SJCRH30 (cell line): ENCODE measurements at places on chromosomes 3 and 15. TPM values are rescaled to one million over a fixed set of nuclear protein-coding genes. Genes with fewer than 3 reads are reported as not detected.

Gene CD200R1
- total RNA-seq, result 0.08 and 0.15 TPM in 2 replicates

GRCh38 chr3:112382543-112383160 is 49.7 kb downstream of the CD200 start:
- no peak for DNase-seq

- no peak for DNase-seq
Observed at GRCh38 chr15:85623315-85624049, 171.2 kb downstream of the KLHL25 start.

DNA sequence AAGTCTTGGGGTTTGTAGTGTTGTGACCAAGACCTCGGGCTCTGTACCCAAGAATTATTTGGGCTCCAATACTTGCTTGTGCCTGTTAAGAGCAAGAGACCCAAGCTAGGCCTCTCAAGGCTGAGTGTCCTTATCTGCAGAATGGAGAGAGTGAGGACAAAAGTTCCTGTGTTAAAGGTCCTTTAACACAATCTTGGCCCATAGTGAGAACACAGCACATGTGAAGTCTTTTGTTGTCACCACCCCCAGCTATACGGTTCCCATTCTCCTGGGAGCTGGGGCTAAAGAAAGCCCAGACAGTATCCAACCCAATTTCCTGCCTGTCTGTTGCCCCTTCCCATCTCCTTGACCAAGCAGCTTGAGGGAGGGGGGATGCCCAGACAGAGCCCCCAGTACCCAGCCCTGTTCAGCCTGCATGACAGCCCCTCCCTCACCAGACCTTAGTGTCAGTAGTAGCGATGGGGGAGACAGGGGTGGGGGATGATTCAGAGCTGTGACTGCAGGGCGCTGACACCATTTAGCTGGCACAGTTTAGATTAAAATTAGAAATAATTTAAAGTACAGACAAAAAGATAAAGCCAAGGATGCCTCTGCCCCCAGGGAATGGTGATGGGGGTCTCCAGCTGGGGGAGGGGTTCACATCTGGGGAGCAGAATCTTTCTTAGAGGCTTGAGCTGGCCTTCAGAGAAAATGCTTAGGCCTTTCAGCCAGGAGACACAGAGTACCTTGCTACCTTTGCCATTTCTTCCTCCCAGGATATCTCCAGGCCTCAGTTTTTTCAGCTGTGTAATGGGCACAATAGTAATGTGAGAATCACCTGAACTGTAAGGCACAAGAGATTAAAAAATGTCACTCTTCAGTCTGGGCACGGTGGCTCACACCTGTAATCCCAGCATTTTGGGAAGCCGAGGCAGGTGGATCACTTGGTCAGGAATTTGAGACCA is 2.7 kb downstream of the PRKCD start:
- DNase-seq, result no peak

DNA sequence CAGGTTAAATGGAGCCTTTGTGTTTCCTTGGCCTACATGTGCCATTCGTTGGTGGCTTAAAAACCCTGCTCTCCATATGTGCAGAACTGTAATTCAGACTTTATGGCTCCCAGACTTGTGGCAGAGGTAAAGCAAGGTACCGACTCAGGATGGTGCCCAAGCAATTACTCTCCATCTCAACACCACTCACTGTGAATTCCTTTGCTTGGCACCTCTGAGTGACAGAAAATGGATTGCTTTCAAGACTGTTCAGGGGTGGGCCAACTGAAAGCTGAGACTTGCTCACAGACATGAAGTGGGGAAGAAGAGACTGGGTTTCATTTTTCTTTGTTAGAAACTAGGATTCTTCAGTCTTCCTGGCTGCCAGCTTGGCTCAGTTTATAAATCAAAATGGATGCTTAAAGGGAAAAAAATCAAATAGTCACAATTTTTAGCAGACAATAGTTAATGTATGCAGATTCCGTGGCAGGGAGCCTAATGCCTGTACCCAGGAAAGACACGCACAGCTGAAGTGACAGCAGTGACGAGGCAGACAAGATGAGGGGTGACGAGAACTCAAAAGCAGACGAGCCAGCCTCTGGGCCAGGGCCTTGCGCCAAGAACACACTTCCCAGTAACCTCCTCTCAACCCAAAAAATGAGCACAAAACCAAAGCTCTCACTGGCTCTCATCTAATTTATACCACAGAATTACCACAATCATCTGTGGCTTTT is 207.9 kb upstream of the SLC2A2 start:
- no peak for DNase-seq

DNA sequence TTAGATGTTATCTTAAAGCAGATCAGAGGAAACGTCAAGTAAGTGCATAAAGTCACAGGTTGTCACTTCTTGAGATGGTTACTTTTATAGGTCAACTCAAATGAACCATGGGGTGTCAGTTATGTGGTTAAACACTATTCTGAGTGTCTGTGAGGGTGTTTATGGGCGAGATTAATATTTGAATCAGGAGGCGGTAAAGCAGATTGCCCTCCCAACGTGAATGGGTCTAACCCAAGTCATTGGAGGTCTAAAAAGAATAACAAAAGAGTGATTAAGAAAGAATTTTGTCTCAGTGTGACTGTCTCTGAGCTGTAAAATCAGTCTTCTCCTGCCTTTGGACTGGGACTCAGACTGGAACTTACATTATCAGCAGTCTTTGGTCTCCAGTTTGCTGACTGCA is 977.5 kb downstream of the NAALADL2 start:
- DNase-seq, result no peak

GRCh38 chr3:124592658-124593441 is 137.4 kb upstream of the UMPS start:
- DNase-seq, result no peak

Gene CERS3
- total RNA-seq, result 0.05 and 0.16 TPM in 2 replicates

DNA sequence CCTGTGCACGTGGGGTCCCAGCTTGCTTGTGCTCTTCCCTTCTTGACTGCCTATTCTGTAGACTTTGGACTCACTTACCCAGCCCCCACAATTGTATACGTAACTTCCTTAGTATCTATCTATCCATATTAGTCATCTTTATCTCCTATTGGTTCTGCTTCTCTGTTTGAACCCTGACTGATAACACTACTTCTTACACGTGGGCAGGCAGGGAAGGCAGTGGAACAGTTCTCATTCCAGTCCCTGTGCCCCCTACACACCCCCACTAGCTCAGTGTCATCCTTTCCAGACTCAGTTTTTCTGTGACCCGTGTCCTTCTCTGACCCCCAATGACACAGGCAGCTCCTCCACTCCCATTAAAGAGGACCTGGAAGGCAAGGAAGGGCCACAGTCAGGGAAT is 74.2 kb upstream of the FBN1 start:
- DNase-seq, result no peak

GRCh38 chr3:10309736-10310135 is 11.2 kb downstream of the SEC13 start:
- DNase-seq, result no peak

DNA sequence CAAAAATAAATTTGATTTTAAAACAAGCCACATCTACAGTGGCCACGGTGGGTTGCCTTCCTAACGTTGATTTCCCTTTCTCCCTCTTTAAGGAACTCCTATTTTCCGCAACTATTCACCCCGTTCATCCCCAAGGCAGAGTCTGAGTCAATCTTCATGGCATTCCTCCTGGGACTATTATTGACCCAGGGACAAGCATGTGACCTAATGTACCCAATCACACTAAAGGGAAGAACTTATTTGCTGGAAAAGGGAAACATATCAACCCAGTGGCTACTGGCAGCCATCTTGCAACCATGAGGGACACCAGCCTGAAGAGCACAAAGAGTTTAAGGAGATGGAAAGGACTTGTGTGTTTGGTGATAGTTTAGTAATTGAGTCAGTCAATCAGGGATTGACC is 55.4 kb upstream of the ARHGEF3 start:
- DNase-seq, result no peak

DNA sequence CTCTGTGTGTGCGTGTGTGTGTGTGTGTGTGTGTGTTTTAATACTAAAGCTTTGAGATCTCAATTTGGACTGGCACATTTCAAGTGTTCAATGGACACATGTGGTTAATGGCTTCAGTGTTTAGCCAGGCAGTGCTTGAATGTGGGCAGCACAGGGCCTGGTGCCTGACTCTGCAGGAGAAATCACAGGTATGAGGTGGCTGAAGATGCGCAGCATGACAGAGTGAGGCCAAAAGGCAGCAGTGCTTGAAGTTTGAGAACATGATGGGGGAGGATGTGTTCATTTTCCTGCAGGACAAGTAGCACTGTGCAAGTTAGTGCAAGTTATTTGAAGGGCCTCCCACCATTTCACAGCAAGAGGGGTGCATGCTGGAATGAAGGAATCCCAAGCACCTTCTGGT is 620.5 kb upstream of the TBL1XR1 start:
- no peak for DNase-seq

Gene ROPN1B
- not detected in 2 replicates for total RNA-seq

DNA sequence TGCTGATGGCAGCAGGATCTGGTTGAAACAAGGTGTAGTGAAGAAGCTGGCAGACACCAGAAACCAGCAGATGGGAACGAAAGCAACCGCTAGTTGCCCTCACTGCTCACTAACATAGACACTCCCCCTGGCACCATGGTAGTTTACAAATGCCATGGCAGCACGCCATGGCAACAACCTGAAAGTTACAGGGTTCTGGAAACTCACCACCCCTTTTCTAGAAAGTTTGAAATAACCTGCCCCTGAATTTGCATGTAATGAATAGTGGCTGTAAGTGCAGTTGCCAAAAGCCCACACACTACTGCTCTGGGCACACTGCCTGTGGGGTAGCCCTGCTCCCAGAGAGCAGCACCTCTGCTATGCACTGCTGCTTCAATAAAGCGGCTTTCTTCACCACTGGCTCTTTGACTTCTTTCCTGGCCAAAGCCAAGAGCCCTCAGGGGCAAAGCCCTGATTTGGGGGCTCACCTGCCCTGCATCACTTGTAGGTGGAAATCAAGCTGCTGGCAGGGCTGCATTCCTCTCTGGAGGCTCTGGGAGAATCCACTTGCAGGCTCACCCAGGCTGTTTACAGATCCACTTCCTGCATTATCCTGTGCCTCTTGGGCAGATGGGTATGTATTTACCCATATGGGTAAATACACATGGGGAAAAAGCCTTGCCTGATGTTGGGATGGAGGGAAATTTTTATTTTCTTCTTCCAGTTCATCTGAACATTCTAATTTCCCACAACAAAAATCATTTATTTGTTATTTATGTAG is 2.0 kb upstream of the GP9 start:
- DNase-seq, result no peak

Gene CD96
- 0.28 and 0.33 TPM in 2 replicates for total RNA-seq

Gene PAK6
- not detected in 2 replicates for total RNA-seq

Gene STRA6
- total RNA-seq, result 67.8 and 94.4 TPM in 2 replicates

Gene RPUSD3
- 30.0 and 34.0 TPM in 2 replicates for total RNA-seq

Gene ZNF860
- 0.06 TPM in 1 of 2 replicates, not detected in the other for total RNA-seq

DNA sequence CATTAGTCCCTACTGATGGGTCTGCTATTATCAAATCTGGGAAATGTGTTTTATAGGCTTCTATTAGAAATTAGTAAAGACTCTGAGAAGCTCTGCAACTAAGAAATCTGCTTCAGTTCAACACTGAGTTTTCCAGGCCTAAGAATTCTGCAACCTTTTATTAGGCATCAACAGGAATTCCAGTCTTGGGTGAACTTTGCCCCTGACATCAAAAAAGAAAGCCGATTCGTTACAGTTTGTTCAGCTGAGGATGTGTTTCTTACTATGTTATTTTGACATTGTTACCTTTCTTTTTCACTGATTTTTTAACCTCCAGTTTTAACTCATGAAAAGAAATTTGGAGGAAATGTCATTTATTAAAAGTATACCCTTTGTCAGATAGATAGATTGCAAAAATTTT is 131.5 kb upstream of the KCNH8 start:
- DNase-seq, result no peak

Gene RASL12
- total RNA-seq, result 0.08 TPM in 1 of 2 replicates, not detected in the other

DNA sequence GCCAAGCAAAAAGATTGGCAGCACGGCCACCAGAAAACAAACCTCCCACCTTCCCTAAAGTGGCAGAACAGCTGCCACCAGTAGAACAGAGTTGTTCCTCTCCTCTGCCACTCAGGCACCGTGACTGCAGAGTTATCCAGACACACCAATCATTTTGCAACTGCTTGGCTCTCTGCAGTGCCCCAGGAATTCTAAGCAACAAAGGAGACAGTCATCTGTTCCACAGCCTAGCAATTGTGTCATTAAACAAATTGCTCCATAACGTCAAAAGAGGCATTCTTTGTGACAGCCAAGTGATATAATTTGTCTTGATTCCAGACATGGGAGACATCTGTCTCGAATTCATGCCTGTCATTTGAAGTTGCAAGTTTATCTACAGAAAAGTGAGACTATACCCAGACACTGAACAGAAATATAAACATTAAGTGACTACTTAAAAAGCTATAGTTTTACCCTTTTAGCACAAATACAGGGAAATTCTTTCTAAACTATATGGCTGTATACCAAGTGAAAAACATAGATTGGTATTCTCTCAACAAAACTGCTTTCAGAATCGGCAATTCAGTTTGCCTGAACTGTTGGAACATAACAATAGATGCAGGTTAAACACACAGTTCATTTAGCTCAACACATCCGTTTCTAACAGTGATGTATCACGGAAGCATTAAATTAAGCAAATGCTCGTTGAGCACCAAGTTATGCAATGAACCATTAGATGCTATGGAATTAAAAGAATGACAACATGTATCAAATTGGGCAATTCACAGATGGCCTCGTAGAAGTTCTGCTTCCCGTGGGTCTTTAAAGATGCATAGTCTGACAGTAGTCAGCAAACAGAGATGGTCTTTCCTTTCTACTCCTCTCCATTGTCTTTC is 281.3 kb downstream of the FGF12 start:
- peak; percentile 74 for DNase-seq

Gene TRIM71
- total RNA-seq, result 0.05 TPM in 1 of 2 replicates, not detected in the other

Gene AGBL1
- 0.08 TPM in 1 of 2 replicates, not detected in the other for total RNA-seq

- DNase-seq, result no peak
Observed at GRCh38 chr15:70047386-70048197, 50.1 kb downstream of the TLE3 start.

GRCh38 chr3:11535243-11535960 is 108.3 kb downstream of the VGLL4 start:
- DNase-seq, result no peak

- no peak for DNase-seq
Observed at GRCh38 chr3:132088291-132088690, 53.5 kb upstream of the CPNE4 start.

GRCh38 chr3:53550005-53550620 is 55.7 kb downstream of the CACNA1D start:
- DNase-seq, result no peak

Gene ARL6
- total RNA-seq, result 6.5 and 11.0 TPM in 2 replicates

- DNase-seq, result no peak
Observed at GRCh38 chr3:45168451-45168850, 22.3 kb upstream of the CDCP1 start.

DNA sequence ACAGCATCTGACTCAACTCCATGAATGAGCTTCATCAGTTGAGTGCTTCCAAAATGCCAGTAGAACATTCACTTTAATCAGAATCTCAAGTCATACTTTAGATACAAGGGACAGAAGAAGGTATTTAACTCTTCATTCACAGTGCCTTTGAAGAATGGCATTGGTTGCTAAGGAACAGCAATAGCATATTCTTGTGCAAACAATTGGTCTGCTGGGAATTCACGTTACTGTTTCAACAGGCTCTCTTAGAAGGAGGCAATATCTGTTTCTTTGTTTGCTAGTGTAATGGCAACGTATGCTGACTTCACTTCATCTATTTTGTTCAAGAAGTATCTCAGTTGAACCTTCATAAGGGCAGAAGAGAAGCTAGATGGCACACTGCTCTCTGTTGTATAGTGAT is 113.9 kb downstream of the TMEM108 start:
- DNase-seq, result no peak

GRCh38 chr3:161644891-161645635 is 148.5 kb downstream of the OTOL1 start:
- DNase-seq, result peak; percentile 60

- DNase-seq, result no peak
Observed at GRCh38 chr3:166759736-166760513, 620.2 kb downstream of the ZBBX start.

Gene PDIA5
- total RNA-seq, result 14.7 and 16.1 TPM in 2 replicates
